Activated CD4-positive, alpha-beta T cell treated with anti-CD3 and anti-CD28 coated beads for 1 hour (primary cell): ENCODE measurements at places on chromosomes 6 and 20.

- no peak for DNase-seq
These were observed 6.2 kb downstream of the PCNA start for GRCh38 chr20:5113615-5113986.

- DNase-seq: no peak
These were observed at the start of gene SIGLEC1 for GRCh38 chr20:3712279-3712873. SIGLEC1 (minus strand) TSS chr20:3712600; CDS start chr20:3707128, 5,472 bp downstream.

DNA sequence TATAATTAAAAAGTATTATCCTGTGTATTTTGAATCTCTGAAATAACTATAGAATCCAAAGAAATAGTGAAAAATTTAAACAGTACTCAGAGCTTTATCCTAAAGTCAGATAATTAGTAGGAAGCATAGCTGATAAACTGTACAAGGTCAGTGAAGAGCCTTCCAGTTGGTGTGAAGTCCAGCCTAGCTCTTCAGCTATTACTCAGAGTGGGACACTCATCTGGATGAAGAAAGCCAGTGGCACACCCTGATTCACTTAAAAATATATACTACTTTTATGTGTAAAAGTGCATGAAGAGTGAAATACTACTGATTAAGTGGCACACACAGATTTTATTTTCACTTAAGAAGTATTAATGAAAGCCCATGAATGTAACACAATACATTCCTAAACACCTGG, 3.1 kb downstream of the IFNGR1 start:
- DNase-seq: no peak

GRCh38 chr20:40010483-40010882, 678.6 kb downstream of the MAFB start:
- no peak for DNase-seq

- DNase-seq: no peak
These were observed 516.0 kb downstream of the LMBRD1 start for GRCh38 chr6:69280858-69281257.
